OCI-LY7 (cell line): ENCODE measurements at places on chromosomes 13 and 19.

- DNase-seq, result no peak
Observed at GRCh38 chr13:76385586-76385985, 500.6 kb downstream of the KCTD12 start.

DNA sequence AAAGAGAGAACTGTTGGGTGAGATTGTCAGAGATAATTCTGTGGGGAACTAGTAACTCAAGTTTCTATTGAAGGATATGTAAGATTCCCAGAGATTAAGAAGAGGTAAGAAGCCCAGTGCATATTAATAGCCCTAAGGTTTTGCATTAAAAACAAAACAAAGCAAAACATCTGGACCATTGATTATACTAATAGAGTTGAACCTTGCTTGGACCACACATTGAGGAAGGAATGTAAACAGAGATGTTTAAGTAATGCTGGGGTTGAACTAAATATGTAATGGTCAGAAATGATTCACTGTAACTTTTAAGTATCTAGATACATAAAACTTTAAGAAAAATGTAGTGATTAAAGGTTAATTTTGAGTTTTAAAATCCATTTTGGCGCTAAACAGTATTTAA, 1770.0 kb downstream of the PCDH9 start:
- no peak for DNase-seq

DNA sequence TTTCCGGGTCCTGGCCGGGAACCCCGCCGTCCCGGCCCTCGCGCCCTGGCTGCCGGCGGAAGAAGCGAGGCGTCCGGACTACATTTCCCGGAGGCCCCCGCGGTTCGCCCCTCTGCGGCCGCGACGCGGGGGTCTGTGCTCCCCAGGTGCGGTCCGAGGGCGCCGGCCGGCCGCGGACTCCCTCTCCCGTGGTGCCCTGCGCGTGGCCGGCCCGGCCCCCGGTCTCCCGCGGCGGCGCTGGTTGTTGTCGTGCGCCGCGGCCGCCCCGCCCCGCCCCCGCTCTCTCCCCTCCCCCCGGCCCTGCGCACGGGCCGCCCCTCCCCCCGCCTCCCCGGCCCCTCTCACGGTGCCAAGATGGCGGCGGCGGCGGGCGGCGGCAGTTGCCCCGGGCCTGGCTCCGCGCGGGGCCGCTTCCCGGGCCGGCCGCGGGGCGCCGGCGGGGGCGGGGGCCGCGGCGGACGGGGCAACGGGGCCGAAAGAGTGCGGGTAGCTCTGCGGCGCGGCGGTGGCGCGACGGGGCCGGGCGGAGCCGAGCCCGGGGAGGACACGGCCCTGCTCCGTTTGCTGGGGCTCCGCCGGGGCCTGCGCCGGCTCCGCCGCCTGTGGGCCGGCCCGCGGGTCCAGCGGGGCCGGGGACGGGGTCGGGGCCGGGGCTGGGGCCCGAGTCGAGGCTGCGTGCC, at the start of gene KMT2B:
Gene KMT2B (plus strand): TSS at position 339 of the 680 bp plus-strand sequence. CDS start 16 bp downstream, at position 355.
- DNase-seq, result no peak

DNA sequence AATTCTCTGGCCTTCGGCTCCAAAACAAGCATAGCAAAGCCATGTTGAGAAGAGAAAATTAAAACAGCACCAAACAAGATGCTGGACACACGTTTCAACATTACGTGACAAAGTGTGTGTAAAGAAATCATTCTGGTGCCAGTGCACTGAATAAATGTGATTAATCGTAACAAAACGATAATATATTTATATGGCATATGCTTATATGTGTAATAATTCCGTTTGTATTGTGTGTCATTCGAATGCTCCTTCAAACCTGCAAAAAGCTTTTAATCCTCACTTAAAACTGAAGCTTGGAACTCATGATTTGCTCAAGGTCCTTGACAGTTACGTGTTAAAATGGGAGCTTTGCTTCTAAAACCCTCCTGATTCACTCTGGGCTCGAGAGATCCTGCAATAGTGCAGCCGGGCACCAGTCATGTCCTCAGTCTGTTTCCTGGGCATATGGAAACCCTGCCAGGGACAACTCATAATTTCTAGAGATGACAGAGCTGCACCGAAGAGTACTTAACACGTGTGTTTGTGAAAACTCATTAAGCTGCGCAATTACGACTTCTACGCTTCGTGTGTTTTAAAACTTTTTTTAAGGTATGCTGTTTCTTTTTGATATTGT, 731 bp upstream of the AKAP8L start:
- no peak for DNase-seq

- DNase-seq, result no peak
Observed at GRCh38 chr13:52003541-52003940, 7.7 kb downstream of the ATP7B start.

- no peak for DNase-seq
Observed at GRCh38 chr19:47094557-47095475, 18.8 kb downstream of the ZC3H4 start.

DNA sequence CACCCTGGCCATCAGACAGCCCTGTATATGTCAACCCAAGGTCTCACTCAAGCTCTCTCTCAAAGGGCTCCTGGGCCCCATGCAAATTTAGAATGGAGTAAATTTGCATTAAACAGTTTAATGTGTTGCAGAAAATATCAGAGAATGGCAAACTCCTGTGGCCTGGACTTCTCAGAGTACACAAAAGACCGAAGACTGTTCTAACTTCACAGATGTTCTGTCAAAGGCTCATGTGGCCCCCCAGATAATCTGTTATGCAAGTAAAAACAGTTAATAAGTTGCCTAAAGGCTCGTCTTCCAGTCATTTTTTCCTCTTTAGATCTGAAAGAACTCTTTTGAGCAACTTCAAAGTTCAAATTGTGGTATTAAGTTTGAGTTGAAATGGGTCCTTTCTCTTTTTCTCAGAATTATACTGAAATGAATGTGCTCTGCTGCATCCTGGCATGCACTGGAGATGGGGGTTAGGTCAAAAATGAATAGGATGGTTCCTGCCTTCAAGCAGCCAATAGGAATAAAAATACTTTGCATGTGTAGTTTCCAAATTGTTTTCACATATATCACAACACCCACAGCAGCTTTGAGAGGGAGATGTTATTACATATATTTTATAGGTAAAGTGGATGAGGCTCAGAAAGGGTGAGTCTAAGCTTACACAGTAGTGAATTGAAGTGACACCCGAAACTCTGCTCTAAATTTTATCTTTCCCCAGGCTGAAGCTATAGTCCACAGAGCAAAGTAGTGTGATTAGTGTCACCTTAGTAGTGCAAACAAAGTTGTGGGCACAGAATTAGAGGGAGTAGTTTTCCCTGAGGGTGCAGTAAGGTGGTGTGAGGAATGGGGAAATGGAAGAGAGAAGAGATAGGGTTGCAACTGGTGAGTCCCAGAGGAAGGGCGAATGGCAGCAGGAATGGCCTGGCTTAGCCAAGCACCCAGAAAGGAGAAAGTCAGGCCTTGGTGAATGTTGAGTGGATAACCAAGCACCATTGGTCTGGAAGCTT, 205.0 kb upstream of the RFC3 start:
- DNase-seq, result no peak

DNA sequence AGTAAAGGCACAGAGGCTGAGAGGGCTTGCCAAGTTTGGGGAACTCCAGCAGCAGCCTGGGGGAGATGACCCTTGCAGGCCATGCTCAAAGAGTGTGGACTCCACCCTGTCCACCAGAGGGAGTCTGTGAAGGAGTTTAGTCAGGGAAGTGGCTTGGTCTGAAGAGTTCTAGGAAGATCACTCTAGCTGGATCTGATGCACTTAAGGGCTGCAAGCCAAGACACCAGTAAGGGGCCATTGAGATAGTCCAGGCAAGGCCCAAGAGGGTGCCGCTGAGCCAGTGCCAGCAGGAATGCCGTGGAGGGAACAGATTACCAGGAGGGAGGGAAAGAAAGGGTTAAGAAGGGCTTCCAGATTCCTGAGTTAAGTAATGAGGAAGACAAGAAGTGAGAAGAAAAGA, 68.7 kb downstream of the ZAR1L start:
- peak; percentile 59 for DNase-seq

DNA sequence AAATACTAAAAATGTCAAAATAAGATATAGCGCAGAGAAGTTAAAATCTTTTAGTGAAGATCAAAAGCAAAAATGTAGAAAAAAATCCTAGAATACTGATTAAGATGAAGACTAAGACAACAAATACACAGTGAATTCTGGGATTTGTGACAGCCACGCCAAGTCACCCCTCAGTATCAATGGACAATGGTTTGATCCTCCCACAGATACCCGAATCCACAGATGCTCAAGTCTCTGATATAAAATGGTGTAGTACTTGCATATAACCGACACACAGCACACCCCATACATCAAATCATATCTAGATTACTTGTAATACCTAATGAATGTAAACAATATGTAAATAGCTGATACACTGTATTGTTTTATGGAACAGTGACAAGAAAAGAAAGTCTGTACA, 5.9 kb downstream of the MIPEP start:
- DNase-seq, result no peak

GRCh38 chr13:77337159-77337558, 10.3 kb upstream of the MYCBP2 start:
- peak; percentile 22 for DNase-seq

DNA sequence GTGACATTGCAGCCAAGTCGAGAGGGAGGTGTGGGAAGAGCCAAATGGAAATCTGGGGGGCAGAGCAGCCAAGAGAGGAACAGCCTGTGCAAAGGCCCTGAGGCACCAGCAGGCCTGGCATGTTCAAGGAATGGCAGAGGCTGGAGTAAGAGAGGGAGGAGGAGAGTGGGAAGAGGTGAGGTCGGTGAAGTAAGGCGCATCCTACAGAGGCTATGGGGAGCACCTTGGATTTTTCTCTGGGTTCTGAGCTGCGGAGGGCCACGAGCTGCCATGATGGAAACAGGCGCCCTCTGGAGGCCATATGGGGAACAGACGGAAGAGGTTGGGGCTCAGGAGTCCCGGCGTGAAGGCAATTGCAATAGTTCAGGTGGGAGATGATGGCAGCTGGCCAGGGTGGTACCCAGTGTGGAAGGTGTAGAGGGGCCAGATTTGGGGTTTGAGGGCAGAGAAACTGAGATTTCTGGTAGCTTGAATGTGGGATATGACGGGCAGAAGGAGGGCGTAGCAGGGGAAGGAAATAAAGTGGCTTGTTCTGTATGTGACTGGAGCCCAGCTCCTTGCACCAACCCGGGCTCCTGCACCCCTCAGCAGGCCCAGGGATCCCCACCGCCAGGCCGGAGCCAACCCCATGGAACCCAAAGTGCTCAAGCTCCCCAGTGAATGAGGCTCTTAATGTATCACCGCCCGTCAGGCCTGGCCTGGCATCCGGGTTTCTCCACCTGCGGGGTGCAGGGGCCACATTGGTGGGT, 20.5 kb upstream of the STRN4 start:
- peak; percentile 73 for DNase-seq

DNA sequence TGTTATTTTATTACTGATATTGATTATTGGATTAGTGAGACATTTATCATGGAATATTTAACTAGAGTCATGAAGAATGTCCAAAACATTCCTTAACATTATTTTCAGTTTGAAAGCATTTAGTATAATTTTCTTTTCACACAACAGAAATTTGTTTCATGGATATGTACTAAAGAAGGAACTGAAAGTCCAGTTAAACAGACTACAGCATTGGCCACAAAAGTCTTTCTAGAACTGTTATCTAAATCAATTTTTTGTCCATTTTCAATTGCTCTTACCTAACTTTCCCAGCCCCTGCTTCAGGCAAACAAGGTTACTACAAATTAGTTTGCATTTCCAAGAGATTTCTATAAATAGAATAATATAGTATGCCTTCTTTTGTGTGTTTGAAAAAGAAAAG, 1018.0 kb upstream of the PCDH20 start:
- DNase-seq, result no peak
